ENCODE measurements at places on chromosomes 12 and 14.

DNA sequence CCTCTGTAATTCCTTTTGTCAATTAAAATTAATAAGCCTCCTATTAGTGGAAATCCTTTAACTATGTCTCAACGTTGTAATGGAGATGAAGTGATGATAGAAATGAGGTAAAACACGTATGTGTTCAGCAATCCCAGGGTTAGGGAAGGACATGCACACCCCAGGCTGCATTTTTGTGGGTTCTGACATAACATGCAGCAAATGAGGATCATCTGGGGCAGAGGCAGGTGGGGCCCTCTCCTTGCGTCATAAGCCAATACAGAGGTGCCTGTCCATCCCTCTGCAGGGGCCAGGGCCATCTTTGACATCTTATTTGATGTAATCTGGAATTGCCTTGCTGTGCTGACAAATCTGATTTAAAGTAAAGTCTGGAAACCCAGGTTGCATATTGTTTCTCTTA, 73.2 kb downstream of the MYRFL start:
- DNase-seq = no peak

DNA sequence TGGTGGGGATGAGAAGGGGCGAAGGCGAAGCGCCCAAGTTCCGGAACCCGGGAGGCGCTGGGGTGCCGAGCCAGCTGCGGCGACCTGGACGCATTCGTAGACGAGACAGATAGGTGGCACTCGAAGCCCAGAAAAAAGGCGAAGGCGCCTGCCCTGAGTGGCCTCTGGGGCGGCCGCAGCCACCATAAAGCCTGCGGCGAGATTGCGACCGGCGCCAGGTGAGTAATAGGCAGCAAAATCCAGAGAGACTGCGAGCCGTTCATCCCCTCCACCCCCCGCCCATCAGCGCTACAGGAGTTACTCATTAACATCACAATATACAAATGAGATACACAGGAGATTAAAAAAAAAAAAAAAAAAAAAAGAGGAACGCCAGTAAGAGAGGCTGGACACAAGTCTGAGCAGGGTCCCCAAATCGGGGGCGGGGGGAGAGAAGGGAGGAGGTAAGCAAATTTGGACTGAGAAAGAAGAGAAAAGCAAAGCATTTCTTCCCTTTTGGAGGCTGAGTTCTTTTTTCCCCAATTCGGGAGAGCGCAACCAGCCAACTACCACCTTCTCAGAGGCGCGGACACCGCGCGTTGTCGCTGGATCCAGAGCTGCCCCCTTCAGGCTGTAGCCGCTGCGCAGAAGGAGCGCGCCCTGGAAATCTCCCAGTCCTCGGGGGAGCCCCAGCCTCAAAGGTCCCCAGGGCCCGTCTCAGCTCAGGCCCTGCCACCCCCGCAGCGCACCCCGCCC, 15.7 kb downstream of the TBX3 start:
- DNase-seq = no peak

DNA sequence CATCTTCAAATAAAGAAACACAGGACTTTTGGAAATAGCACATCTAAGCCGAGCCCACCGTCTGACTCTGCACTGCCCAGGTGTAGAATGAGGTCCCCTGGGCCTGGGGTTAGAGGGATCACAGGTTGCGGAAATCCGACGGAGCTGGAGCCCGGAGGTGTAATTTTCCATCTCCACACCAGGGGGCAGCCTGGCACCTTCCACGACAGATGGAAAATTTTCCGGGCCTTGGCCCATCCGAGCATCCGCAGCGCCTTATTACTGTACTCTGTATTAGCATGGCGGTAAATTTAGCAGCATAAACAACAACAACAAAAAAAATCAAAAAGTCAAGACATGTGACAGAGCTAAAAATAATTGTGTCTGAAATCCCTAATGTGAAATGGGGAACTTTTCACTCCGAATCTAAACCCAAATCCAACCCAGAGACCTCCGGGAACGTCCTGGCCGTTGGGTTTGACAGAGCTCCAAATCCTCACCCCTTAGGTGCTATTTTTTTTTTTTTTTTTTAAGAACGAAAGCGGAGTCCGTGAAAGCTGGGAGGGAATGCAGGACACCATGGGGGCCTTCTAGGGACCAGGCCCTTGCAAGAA, 93.9 kb downstream of the KSR2 start:
- peak; percentile 38 for DNase-seq

DNA sequence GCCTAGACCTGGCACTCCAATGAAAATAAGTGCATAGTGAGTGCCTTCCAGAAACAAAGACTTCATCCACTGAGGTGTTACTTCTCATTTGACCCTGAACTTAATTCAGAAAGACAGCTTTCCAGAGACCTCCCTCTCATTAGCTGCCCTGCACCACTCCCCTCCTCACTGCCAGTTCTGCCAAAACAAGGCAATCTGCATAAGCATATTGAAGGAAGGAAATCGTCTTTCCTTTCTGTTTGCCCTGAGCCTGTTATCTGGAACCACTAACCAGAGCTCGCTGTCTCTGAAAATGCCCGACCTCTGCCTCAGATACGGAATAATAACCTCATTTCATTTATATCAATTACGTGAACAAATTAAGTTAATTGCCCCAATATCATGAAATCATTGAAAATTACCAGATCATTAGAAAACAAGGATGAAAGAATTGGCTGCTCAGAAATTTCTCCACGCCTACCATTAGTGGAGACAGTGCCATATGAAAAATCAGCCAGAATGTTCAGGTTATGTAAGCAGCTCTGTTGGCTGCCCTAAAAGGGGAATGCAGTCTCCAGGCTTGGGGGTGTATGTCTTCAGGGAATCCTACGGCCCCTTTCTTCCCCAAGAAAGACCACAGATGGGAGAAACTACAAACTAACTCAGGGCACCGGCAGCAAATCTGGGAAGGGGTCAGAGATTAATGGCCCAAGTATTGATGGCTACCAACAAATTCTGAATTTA, 149.9 kb upstream of the FKBP4 start:
- no peak for DNase-seq

- no peak for DNase-seq
These were observed 10.9 kb upstream of the TC2N start for GRCh38 chr14:91878274-91878673.

DNA sequence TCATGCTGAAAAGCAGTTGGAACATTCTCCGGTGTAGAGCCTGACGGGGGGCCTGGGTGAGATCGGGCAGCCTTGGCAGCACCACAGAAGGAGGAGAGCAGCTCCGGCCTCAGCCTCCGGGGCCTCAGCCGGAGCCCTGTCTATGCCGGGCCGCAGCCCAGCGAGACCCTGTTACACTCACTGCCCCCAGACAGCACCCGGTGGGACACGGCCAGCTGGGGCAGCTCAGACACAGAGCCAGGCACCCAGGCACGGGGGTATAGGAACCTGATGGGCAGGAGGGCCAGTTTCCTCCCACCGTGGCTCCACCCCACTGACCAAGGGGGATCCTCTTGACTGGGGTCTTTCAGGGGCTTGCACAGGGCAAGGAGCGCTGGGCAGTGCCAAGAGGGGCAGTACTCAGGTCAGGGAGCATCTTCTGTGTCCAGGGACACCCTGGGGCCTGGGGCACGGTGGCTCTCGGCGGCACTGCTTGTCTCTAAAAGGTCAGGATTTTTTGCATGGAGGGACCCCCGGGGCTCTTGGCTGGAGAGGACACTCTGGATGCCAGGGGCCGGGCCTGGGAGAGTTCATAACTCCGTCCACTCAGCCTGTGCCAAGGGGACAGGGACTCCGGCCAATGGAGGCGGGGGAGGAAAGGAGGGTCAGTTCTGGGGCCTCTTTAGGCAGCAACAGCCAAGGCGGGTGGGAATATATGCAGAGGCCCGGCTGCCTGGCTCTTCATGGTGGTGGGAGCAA, 9.4 kb downstream of the INF2 start:
- DNase-seq = no peak

DNA sequence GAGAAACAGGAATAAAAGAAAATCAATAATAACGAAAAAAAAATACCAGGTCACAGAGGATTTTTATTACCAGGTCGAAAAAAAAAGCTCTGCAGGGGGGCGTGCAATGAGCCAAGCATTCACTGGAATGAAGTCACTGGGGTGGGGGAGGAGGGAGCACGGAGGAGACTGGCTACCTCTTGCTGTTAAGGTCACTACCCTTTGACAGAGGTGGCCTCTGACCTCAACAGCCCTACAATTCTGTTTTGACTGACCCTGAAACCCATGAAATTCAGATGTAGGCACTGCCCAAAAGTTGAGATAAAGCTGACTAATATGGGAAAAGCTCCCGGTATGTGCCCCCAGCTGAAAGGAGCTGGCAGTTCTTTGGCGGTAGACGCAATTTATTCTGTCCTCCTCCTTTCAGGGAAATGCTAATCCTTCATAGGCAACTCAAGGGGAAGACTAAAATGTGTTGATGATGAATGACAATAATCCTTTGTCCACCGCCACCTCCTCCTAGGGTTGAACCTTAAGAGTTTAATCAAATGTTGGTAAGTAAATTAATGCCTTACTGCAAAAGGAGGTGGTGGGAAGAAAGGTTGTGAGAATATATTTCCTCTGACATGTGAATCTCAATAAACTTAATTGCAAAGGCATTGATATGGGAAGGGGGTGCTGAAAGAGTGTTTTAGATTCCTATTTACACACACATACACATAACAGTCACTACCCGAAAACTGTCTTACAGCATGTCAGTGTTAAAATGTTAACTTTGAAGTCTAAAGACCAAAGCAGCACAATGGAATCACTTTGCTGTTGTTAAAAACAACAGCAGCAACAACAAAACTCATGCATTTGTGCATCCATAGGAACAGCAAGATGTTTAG, 6.3 kb upstream of the RIC8B start:
- no peak for DNase-seq

DNA sequence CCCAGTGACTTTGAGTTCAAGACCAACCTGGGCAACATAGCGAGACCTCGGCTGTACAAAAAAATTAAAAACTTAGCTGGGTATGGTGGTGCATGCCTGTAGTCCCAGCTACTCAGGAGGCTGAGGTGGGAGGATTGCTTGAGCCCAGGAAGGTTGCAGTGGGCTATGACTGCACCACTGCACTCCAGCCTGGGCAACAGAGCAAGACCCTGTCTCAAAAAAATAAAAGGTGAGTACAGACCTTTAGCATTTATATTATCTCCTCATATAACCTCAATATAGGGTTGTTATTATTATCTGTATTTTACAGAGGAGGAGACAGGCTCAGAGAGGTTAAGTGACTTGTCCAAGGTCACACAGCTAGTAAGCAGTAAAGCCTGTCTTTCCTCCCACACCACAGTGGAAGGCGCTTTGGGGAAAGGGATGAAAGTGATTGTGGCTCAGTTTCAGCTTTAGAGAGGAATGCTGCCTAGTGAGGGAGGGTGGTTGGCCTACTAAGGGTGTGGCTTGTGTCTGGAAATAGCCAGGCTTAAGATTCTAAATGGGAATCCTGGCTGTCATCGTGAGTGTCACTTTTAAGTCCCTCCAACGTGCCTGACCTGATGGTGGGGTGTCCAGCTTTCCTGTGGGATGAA, 7.2 kb downstream of the TPCN1 start:
- no peak for DNase-seq

GRCh38 chr14:77316872-77317301, 3.8 kb downstream of the POMT2 start:
- DNase-seq = no peak

- DNase-seq = no peak
These were observed 28.6 kb downstream of the DDX51 start for GRCh38 chr12:132115500-132115899.

DNA sequence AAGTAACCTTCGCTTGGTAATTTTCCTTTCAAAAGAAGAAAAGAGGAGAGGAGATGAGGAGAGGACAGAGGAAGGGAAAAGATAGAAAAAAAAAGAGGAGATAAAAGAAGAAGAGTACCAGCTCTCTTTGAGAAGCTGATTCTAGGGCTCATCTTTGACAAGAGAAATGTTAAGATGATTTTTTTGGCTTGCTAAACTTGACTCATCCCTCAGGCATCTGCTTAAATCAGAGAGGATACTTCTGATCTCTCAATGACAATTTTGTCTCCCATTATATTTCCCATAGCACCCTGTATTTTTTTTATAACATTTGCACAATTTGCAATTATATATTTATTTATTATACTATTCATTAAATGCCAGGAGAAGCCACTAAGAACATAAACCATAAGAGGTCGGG, 17.1 kb downstream of the SYT1 start:
- DNase-seq = no peak

- DNase-seq = no peak
These were observed 37.1 kb downstream of the FUT8 start for GRCh38 chr14:65449647-65450046.

GRCh38 chr12:69027411-69027881, 94.5 kb upstream of the CPM start:
- no peak for DNase-seq

DNA sequence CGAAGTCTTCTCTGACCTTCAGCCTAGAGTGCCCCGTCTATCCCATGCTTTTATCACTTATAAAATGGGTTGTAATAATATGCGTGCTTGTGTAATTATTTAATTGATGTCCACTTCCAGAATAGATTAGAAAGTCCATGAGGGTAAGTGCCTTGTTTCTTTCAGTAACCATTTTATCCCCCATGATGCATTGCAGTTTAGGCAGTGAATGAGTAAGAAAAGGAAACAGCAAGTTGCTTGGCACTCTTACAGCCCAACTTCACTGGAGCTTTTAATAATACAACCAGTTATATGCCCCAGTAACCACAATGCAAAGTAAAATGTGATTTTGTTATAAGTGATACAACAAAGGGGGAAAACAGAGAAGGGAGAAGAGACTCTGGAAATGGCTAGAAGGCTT, 287.3 kb downstream of the MED13L start:
- DNase-seq = no peak

DNA sequence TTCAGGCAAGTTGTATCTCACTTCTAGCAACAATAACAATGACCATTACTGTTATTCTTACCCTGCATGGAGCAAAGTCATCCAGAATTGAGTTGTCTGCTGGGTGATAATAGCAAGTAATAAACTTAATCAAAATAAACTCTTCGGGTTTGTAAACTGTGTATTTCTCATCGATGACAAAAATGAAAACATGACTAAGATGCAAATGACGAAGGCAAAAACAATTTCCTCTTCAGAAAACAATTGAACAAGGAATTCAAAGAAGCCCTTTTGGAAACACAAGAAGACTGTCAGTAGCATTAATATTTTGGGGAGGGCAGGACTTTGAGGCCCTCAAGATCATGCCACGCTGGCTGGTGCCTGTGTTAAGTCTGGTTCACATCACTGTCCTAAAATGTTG, 232.0 kb downstream of the BTG1 start:
- DNase-seq = no peak

GRCh38 chr14:74838166-74838565, 37.8 kb downstream of the PROX2 start:
- peak; percentile 34 for DNase-seq

GRCh38 chr14:22482782-22483553, 106.1 kb downstream of the DAD1 start:
- DNase-seq = no peak

DNA sequence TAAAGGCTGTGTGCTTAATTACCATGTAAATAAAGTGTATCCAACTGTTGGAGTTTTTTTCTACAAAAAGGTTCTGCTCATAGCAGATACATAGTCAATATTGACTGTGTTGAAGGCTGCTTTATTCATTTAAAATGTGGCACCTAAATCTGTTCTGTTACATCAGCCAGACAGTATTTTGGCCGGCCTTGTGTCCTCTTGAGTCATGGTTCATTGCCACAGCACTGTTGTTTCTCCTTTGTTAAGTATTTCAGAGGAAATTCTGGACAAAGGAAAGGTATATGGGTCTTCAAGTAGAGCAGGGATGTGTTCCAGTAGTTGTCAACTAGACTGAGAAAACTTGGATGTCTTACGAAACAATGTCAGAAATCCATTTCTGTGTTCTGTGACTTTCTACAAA, 95.5 kb downstream of the SLC38A6 start:
- DNase-seq = no peak
